IMR-90 (cell line): ENCODE measurements at places on chromosomes 1 and 21. TPM values are rescaled to one million over a fixed set of nuclear protein-coding genes. Genes with fewer than 3 reads are reported as not detected.

- DNase-seq, result no peak
These were observed 2.4 kb downstream of the ELAPOR1 start for GRCh38 chr1:109116286-109116685.

DNA sequence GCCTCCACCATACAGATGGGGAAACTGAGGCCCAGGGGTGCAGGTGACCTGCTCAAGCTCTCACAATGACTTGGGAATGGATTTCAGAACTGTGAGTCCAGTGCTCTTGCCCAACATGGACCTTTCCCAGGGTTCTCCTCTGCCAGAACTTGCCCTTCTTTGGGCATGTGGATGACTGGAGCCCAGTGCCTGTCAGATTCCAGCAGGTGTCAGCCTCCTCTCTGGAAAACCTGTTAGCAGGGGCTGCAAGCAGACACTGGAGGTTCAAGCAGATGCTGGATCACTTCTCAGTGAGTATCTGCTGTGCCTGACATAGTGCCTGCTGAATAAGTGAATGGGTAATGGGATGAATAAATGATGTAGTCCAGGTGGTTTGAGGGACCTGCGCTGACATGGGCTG lies 314.2 kb upstream of the POU3F1 start:
- DNase-seq, result no peak

DNA sequence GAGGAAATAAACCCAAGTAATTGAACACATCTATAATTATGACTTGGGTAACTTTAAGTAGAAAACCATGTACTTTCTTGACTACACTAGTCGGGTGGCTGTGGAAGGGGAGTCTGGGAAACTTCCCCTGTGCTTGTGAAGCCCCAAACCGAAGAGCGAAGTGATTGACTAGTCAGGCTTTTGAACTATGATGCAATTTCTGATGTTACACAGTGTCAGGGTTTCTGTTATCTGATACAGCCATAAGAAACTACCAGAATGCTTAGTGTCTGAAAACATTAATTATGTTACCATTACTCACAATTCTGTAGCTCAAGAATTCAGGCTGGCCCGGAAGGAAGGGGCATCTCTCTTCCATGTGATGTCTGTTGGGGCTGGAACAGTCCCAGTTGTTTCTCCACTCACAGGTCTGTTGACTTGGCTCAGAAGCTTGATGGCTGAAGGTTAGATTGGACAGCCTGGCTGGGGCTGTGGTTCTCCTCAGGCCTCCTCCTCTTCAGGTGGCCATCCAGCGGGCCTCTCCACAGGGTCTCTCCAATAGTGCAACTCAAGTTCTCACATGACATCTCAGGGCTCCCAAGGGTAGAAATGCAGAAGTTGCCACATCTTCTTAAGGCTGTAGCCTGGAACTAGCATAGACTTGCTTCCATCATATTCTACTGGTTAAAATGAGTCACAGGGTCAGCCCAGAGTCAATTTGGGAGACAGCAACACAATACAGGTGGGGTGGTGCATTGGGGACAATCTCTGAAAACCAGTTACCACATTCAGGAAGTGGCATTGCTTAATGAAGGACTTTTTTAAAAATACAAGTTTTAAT lies 8.3 kb upstream of the C8B start:
- DNase-seq, result no peak

GRCh38 chr1:116203181-116203723 lies 92.1 kb downstream of the MAB21L3 start:
- no peak for DNase-seq

DNA sequence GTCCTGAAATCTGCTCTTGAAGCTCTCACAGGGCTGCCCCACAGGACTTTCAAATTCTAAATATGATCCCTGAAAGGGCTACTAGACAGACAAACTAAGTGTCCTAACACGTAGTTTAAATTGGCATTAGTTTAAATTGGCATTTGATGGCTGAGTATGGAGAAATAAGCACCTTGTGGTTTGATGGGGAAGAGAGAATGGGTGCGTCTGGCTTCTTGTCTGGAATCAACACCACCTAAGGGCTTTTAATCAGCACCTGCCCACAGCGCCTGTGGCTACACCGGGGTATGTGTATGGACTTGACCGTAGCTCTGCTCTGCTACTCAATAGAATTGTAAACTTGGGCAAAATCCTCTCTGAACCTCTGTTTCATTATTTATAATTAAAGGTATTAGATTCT lies 5.7 kb upstream of the LAMB3 start:
- no peak for DNase-seq

GRCh38 chr1:14513111-14513510 lies 85.4 kb upstream of the KAZN start:
- no peak for DNase-seq

DNA sequence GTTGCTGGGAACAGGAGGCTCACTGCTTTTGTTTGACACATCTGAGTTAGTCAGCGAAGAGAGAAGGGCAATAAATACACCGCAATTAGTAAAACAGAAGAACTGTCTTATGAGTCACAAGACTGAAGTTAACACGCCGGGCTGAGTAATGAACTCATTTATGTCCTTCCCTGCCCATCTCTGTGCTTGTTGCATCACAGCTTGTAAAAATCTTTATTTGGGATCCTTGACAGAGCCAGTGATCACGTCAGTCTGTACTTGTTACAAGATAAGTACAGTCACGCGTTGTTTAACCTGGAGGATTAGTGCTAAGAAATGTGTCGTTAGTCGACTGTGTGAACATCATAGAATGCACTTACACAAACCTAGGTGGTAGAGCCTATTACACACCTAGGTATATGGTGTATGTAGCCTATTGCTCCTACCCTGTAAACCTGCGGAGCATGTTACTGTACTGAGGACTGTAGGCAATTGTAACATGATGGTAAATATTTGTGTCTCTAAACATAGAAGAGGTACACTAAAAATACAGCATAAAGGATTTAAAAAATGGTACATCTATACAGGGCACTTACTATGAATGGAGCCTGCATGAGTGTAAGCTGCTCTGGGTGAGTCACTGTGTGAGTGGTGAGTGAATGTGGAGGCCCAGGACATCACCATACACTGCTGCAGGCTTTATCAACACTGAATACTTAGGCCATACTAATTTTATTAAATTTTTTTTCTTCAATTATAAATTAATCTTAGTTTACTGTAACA lies 272.2 kb downstream of the TNR start:
- no peak for DNase-seq

GRCh38 chr1:151711044-151711800 lies 5.4 kb downstream of the CELF3 start:
- no peak for DNase-seq

The ETNK2 gene
- total RNA-seq, result 24.7 and 26.0 TPM in 2 replicates

The RSRP1 gene
- total RNA-seq, result 71.0 and 73.9 TPM in 2 replicates

The SLC22A15 gene
- under 0.01 TPM in 2 replicates for total RNA-seq

The GPR3 gene
- total RNA-seq, result 0.72 and 0.83 TPM in 2 replicates
